Osteoblast (primary cell): ENCODE measurements at places on chromosomes 7 and 10. TPM values are rescaled to one million over a fixed set of nuclear protein-coding genes. Genes with fewer than 3 reads are reported as not detected.
A peak's percentile ranks its signal among the peaks of the same experiment; 100 is the strongest.

Gene NUDT13
- 1.8 and 2.1 TPM in 2 replicates for total RNA-seq

Gene LRRD1
- 0.29 and 0.36 TPM in 2 replicates for total RNA-seq

Gene PTN
- 21.0 and 33.3 TPM in 2 replicates for total RNA-seq

Gene OR2A12
- total RNA-seq = not detected in 2 replicates

Gene LBX1
- not detected in 2 replicates for total RNA-seq

Gene ZNF467
- not detected in 2 replicates for total RNA-seq

Gene CLDN3
- not detected in 2 replicates for total RNA-seq

Gene TAS2R41
- total RNA-seq = not detected in 2 replicates

Gene LRRC17
- total RNA-seq = 12.3 and 14.4 TPM in 2 replicates

GRCh38 chr7:38902449-38902848, 6.5 kb downstream of the VPS41 start:
- H3K4me1 ChIP-seq = no peaks in the 10 kb centered on the region
- no peaks in the 10 kb centered on the region for H3K27me3 ChIP-seq
- no peak overlapping the region for H3K27ac ChIP-seq
- H3K4me3 ChIP-seq = no peak overlapping the region
- H3K36me3 ChIP-seq = no peaks in the 10 kb centered on the region

GRCh38 chr10:32104622-32105509, 48.6 kb upstream of the KIF5B start:
- peak; percentile 90 for DNase-seq
- H3K27me3 ChIP-seq = no peaks in the 10 kb centered on the region
- H3K4me3 ChIP-seq = no peak overlapping the region
- peaks cover 14% of the 10 kb centered on the region for H3K4me1 ChIP-seq

- no peaks in the 10 kb centered on the region for H3K27me3 ChIP-seq
- DNase-seq = peak; percentile 63
- H3K4me3 ChIP-seq = no peak overlapping the region
- H3K36me3 ChIP-seq = peaks cover 14% of the 10 kb centered on the region
- peak overlapping the region; percentile 2 for H3K27ac ChIP-seq
Observed at GRCh38 chr10:28569506-28570159, 36.7 kb downstream of the WAC start.

DNA sequence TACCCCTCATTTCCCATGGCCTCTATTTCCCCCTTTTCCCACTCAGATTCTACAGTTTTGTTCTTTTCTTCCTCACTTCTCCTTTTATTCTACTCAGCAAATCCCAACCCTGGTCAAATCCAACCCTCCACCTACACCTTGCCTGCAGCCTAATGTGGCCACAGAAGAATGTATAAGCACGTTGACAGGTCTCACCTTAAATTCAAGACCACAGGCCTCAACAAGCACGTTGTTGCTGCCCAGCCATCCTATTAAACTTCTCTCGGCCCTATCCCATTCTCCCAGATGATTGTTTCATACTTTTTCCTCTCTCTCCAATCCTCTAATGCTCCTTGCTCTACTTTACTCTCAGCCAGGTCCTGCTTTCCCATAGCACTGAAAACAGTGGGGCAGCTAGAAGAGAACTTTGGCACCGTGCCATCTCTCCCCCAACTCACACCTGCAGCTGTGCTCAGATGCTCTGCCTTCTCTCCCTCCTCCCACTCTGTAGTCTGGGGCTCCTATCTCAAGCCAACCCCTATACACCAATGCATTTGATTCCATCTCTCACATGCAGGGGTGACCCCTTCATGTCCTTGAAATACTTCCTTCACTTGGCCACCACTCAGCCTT, 6.8 kb upstream of the EIF3A start:
- H3K4me3 ChIP-seq = no peak overlapping the region
- no peak overlapping the region for H3K27ac ChIP-seq
- DNase-seq = no peak
- H3K27me3 ChIP-seq = no peaks in the 10 kb centered on the region
- peaks cover 9% of the 10 kb centered on the region for H3K4me1 ChIP-seq

DNA sequence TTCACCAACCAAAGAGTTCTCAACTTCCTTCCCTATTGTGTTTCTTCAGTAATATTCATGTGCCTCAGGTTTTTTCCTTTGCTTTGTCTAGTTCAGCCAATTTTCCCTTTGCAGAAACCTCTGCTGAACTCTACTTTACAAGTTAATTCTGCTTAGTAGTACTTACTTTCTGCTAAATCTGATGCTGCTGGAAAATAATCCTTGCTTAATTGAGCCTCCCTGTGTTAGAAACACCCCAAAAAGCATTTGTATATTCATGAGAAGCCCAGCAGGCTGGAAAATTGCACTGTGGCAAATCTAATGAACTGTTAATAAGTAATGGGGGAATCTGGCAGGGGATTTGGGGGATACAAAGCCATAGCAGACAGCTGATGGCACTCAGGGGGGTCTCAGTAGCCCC, 78.5 kb downstream of the CDCA7L start:
- H3K27me3 ChIP-seq = no peaks in the 10 kb centered on the region
- peaks cover 5% of the 10 kb centered on the region for H3K4me1 ChIP-seq
- no peaks in the 10 kb centered on the region for H3K36me3 ChIP-seq
- H3K27ac ChIP-seq = no peak overlapping the region
- DNase-seq = no peak

- H3K4me1 ChIP-seq = peaks cover 19% of the 10 kb centered on the region
- H3K27ac ChIP-seq = no peak overlapping the region
- DNase-seq = no peak
Observed at GRCh38 chr10:89164920-89165319, 42.2 kb downstream of the CH25H start.

GRCh38 chr7:151838861-151839381, 38.0 kb downstream of the PRKAG2 start:
- DNase-seq = no peak
- H3K4me1 ChIP-seq = peaks cover 4% of the 10 kb centered on the region
- H3K27me3 ChIP-seq = no peaks in the 10 kb centered on the region
- H3K36me3 ChIP-seq = no peaks in the 10 kb centered on the region

GRCh38 chr10:4450981-4451908, 374.8 kb upstream of the AKR1E2 start:
- no peaks in the 10 kb centered on the region for H3K36me3 ChIP-seq
- peak overlapping the region; percentile 55 for H3K27ac ChIP-seq
- H3K27me3 ChIP-seq = no peaks in the 10 kb centered on the region
- H3K4me1 ChIP-seq = peaks cover 2% of the 10 kb centered on the region
- DNase-seq = peak; percentile 62

DNA sequence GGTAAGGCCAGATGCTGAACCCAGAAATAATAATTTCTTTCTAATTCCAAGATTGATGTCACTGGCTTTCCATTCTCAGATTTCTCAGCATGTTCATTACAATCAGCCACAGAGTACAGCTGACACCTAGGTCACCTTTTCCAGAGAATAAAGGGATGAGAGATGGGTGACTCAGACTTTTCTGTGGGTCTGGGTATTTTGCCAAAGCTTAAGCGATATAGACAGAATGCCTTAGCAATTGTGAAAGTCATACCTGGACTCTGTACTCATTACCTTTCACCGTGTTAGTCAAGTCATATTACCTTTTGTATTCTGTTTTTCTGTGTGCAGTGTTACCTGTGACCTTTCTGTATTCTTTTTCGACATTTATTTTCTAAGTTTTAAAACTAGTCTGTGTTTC, 10.6 kb upstream of the PRTFDC1 start:
- no peaks in the 10 kb centered on the region for H3K27me3 ChIP-seq
- H3K4me3 ChIP-seq = no peak overlapping the region
- H3K27ac ChIP-seq = no peak overlapping the region
- DNase-seq = no peak
- H3K4me1 ChIP-seq = peaks cover 14% of the 10 kb centered on the region

- H3K27ac ChIP-seq = peak overlapping the region; percentile 29
- H3K4me3 ChIP-seq = no peak overlapping the region
- H3K27me3 ChIP-seq = no peaks in the 10 kb centered on the region
- peaks cover 27% of the 10 kb centered on the region for H3K4me1 ChIP-seq
- DNase-seq = no peak
- H3K36me3 ChIP-seq = peaks cover 17% of the 10 kb centered on the region
Observed at GRCh38 chr7:47337531-47337930, 244.4 kb downstream of the TNS3 start.

GRCh38 chr10:26211781-26212444, 4.7 kb upstream of the GAD2 start:
- H3K27me3 ChIP-seq = peaks cover 29% of the 10 kb centered on the region
- no peaks in the 10 kb centered on the region for H3K36me3 ChIP-seq
- peak; percentile 49 for DNase-seq
- H3K4me3 ChIP-seq = no peak overlapping the region

GRCh38 chr7:16579216-16579615, 52.6 kb downstream of the LRRC72 start:
- H3K27ac ChIP-seq = no peak overlapping the region
- H3K4me3 ChIP-seq = no peak overlapping the region
- DNase-seq = no peak
- H3K4me1 ChIP-seq = no peaks in the 10 kb centered on the region

GRCh38 chr7:55572378-55573233, at the start of gene VOPP1:
VOPP1 (minus strand) TSS chr7:55572502; CDS start chr7:55572324, 178 bp downstream.
- H3K27me3 ChIP-seq = no peaks in the 10 kb centered on the region
- peak; percentile 99 for DNase-seq
- H3K4me3 ChIP-seq = peak within 1 kb of the TSS; percentile 86
- H3K27ac ChIP-seq = peak within 1 kb of the TSS; percentile 82
- peaks cover 30% of the 10 kb centered on the region for H3K4me1 ChIP-seq
- no peaks in the 10 kb centered on the region for H3K36me3 ChIP-seq

DNA sequence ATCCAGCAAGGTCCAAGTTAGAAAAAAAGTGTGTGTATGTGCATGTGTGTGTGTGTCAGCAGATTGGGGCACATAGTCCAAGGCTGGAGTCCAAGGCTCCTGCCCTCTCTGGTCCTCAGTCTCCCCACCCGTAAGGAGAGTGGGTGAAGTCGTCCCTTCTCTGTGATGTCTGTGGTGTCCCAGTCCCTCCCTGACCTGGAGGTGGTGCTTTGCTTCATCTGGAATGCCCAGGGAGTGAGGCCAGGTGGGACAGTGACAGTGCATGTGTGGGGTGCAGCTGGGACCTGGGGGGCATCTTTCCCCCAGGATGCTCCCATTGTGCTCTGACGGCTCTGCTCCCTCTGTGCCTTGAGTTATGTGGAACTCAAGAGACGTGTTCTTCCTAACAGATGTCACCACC, 18.0 kb downstream of the AQP1 start:
- H3K4me1 ChIP-seq = no peaks in the 10 kb centered on the region
- H3K27ac ChIP-seq = no peak overlapping the region
- peaks cover 30% of the 10 kb centered on the region for H3K27me3 ChIP-seq
- no peak overlapping the region for H3K4me3 ChIP-seq
- no peak for DNase-seq
- no peaks in the 10 kb centered on the region for H3K36me3 ChIP-seq

GRCh38 chr7:26034391-26034790, 117.6 kb upstream of the NFE2L3 start:
- no peaks in the 10 kb centered on the region for H3K36me3 ChIP-seq
- H3K27ac ChIP-seq = no peak overlapping the region
- H3K27me3 ChIP-seq = no peaks in the 10 kb centered on the region
- H3K4me1 ChIP-seq = no peaks in the 10 kb centered on the region
- H3K4me3 ChIP-seq = no peak overlapping the region
